ENCODE measurements at places on chromosomes 7 and 10. TPM values are rescaled to one million over a fixed set of nuclear protein-coding genes. Genes with fewer than 3 reads are reported as not detected.
A peak's percentile ranks its signal among the peaks of the same experiment; 100 is the strongest.

The GIMAP4 gene
- 6.6 TPM for total RNA-seq

The EVX1 gene
- total RNA-seq = 1.5 TPM

The SLC16A9 gene
- 24.3 TPM for total RNA-seq

The MEST gene
- total RNA-seq = 48.6 TPM

GRCh38 chr7:18425227-18425626 is 70.3 kb upstream of the HDAC9 start:
- DNase-seq = no peak

- DNase-seq = no peak
These were observed 437 bp upstream of the CFAP69 start for GRCh38 chr7:90244565-90244908.

GRCh38 chr7:18497800-18498199 is 2.3 kb downstream of the HDAC9 start:
- DNase-seq = no peak

- DNase-seq = no peak
These were observed 70.7 kb upstream of the C1QL3 start for GRCh38 chr10:16592378-16592777.

GRCh38 chr7:70190281-70190680 is 592.0 kb downstream of the AUTS2 start:
- DNase-seq = no peak

GRCh38 chr10:77251297-77252013 is 386.2 kb downstream of the KCNMA1 start:
- no peak for DNase-seq

GRCh38 chr7:148941598-148942275 is 57.6 kb upstream of the EZH2 start:
- DNase-seq = peak; percentile 68

- DNase-seq = no peak
These were observed 1310.5 kb upstream of the CELF2 start for GRCh38 chr10:9707216-9707615.

DNA sequence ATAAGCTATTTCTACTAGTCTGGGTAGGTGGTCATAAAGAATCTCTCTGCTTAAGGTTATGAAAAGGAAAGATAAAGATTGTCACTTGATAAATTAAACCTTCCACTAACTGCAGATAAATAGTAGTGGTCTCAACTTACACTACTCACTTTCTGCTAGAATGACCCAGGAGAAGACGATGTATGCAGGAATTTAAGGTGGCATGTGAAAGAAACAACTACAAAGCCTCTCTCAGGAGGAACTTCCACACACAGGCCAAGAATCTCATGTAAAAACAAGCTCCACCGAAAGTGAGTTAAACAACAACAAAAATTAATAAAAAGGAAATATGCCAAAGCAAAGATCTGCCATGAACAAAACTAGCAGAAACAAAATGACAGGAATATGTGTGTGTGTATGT is 165.4 kb downstream of the CDC14C start:
- no peak for DNase-seq

DNA sequence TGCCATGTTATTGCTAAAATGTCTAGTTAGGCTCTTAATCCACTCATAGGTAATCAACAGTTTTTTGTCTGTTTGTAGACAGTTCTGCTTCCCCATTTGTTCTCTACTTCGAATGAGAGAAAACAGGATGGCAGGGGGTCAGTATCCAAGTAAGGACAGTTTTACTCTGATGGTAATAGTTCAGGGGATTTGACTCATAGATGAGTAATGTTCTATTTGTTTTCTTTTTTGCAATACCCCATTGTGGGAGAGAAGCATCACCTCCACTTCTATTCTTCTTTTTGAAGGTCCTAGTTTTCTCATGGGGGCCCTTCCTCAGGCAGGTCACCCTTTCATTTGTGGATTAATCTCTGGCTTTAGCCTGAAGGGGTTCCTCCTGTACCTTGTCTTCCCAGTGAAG is 13.9 kb downstream of the PCLO start:
- DNase-seq = no peak

DNA sequence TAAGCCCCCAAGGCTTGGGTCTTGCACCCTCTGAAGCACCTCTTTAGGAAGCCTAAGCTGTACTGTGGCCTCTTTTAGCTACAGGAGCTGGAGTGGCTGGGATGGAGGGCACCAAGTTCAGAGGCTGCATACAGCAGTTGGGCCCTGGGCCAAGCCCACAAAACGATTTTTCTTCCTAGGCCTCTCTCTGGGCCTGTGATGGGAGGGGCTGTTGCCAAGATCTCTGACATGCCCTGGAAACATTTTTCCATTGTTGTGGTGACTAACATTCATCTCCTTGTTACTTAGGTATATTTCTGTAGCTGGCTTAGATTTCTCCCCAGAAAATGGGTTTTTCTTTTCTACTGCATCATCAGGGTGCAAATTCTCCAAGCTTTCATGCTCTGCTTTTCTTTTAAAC is 375.7 kb upstream of the NPSR1 start:
- no peak for DNase-seq

DNA sequence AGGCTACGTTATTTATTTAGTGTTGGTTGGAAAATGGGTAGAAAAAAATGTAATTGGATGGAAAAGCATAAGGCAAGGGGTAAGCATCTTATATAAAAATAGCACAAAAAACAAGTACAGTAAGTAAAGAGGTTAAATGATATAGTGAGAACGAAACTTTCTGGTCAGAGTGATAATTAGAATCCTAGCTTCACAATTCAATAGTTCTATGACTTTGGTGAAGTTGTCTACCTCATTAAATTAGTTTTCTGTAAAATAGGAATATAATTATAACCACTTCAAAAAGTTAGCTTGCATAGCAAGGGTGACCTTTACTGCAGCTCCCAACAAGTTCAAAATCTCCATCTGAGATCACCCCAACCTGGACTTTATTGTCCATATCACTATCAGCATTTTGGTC is 30.8 kb upstream of the TAS2R16 start:
- no peak for DNase-seq

DNA sequence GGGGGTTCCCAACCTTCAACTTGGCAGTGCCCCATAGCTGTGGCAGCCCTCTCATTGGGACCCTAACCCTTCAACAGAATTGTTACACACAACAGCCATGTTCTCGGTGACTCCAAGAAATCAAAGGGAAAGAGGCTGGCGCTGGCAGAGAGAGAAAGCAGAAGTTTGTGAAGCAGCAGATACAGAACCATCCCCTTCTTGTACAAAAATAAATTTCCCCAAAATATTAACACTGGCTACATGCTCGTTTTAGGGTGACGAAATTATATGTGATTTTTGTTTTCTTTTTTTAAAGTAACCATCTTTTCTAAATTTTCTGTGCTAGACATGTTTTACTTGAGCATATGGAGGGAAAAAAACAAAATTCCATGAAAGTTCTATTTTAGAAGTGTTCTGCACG is 45.2 kb upstream of the SAMD8 start:
- no peak for DNase-seq

GRCh38 chr7:158303121-158303520 is 284.5 kb downstream of the PTPRN2 start:
- no peak for DNase-seq

- no peak for DNase-seq
These were observed 1.2 kb upstream of the NAMPT start for GRCh38 chr7:106285855-106286492.

DNA sequence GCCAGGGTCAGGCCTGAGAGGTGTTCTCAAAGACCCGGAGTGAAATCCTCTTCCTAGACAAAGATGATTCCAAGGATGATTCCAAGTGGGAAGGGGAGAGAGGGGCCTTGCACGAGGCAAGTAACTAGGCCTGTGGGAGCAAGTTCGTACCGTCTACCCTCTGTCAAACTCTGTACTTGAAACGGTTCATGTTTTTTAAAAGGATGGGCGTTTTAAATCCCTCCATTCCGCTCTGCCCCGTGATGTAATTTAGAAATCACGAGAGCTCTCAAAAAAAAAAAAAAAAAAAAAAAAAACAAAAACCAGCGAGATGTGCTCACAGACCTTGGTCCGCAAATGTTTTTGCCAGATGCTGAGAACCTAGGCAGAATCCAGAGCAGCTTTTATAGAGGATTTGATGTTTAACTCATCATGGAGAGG is 114.7 kb upstream of the CARD11 start:
- DNase-seq = no peak

DNA sequence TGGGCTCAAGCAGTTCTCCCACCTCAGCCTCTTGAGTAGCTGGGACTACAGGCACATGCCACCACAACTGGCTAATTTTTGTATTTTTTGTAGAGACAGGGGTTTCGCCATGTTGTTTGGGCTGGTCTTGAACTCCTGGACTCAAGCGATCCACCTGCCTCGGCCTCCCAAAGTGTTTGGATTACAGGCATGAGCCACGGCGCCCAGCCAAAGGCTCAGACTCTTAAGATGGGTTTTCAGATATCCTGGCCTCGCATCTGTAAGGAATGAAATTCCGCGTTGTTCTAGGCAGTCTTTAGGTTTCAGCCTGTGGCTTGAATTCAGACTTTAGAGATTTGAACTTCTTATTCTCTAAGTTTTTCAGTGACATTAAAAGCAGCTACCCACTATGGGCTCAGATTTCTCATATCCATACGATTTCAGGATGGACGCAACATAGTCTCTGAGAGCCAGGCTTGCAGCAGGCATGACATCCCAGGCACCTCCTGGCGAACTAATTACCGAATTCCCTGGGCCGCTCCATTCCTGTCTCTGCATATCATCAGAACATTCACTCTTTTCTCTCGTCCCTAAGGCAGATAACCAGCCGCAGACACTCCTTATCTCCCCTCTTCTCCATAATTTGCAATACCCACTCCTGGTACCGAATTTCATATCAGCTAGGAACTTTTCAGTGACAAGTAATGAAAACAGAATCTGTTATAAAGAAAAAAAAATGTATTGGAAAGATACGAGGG is 29.7 kb downstream of the IL15RA start:
- no peak for DNase-seq

DNA sequence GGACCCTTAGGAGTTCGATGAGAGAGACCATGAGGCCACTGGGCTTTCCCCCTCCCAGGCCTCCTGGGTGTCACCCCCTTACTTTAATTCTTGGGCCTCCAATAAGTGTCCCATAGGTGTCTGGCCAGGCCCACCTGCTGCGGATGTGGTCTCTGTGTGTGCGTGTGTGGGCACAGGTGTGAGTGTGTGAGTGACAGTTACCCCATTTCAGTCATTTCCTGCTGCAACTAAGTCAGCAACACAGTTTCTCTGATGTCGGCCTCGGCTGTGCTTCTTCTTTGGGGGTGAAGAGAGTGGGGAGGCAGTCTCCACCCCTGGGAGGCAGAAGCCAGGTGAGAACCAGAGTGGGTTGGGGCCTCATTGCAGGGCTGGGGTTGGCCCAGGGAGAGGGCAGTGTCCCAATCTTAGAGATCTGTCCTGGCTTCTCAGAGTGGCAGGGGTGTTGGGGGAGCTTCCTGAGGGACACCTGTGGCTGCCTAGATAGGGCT is 1.5 kb downstream of the PVRIG start:
- DNase-seq = no peak

- DNase-seq = no peak
These were observed 899.1 kb upstream of the AUTS2 start for GRCh38 chr7:68699090-68699711.

DNA sequence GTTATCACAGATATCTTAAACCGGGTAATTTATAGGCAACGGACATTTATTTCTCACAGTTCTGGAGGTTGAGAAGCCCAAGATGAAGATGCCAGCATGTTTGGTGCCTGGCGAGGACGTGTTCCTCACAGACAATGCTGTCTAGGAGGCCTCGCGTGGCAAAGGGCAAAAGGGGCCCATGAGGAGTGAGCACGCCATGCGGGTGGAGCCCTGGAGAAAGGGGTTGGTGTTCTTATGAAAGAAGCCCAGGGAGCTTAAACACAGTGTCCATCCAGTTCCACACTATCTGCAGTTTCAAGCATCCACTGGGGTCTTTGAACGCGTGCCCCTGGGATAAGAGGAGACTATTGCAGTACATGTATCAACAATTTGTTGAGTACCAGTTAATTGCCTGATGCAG is 51.4 kb downstream of the CXCL12 start:
- DNase-seq = no peak

DNA sequence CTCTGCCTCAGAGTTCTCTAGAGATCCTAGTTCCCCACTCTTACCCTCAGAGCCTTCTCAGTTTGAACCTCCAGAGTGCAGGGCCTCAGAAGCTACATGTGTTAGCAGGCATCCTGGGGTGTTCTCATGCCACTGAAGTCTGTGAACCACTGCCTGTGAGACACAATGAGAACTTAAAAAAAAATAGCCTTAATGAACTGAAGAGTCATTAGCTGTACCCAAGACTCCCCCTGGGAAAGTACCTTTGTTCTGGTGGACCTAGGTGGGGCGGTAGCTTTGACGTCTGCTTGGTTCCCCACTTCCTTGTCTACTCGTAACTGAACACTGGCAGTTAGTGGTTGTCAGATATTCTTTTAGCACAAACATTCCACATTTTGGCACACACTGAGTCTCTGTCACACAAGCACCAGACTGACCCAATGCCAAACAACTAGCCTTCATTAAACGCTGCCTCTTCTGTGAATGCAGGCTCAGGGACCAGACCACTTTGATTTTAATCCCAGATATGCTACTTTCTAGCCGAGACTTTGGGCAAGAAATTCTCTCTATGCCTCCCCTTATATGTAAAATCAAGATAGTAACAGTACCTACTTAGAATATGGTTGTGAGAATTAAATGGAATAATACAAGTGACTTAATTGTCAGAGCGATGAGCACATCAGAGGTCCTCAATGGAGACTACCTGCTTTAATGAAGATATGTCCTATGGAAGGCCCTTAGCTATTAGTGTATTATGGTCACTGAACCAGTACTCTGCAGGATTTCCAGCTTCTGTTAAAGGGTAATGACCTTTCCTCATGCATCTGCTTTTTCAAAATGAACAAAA is 75.3 kb upstream of the CC2D2B start:
- DNase-seq = no peak

- DNase-seq = no peak
These were observed 115.7 kb downstream of the CPEB3 start for GRCh38 chr10:92175164-92175563.

Measured in colonic mucosa (tissue), 4 donors.